ENCODE measurements at places on chromosomes 1 and 21. TPM values are rescaled to one million over a fixed set of nuclear protein-coding genes. Genes with fewer than 3 reads are reported as not detected.
A peak's percentile ranks its signal among the peaks of the same experiment; 100 is the strongest.

- DNase-seq: no peak
Observed at GRCh38 chr1:25109531-25109951, 122.8 kb downstream of the SYF2 start.

SIK1 gene
- total RNA-seq: 12.1 TPM

MNDA gene
- not detected for total RNA-seq

GRCh38 chr21:34865400-34866241 lies 183.5 kb downstream of the RUNX1 start:
- peak; percentile 91 for DNase-seq

DNA sequence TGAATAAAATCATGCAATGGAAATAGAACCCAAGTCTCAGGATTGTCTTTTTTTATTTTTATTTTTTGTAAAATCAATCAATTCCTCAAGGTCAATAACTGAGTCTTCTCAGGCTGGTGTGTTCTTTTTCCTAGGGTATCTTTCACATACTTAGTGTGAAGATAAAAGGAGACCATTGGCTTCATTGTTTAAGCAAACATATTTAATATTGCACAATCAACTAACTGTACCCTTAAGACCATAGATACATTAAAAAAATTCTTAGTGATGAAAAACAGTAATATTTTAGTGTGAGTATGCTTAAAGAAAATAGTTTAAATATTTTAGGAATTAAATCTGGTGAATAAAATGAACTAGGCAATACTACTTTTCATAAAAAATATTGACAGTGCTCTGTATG lies 31.4 kb downstream of the PDE4B start:
- DNase-seq: no peak

NBPF10 gene
- total RNA-seq: 1.3 TPM

DNA sequence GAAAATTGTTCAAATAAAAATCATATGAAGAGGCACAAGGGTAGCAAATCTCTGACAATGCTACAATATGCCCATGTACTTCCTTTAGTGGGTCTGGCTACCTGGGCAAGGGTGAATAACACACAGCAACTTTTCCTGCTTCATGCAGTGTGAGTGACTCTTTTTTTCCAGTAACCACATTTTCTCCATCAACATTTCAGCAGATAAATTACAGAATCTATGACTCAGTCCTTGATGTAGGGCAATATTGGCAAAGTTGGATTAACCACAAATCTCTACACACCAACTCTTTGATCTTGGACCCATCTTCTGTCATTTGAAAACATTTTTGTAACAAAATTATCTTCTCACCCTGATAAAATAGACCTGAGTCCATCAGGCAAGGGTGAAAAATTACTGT lies 31.7 kb downstream of the ERICH3 start:
- DNase-seq: peak; percentile 21

PER3 gene
- 2.5 TPM for total RNA-seq

DNA sequence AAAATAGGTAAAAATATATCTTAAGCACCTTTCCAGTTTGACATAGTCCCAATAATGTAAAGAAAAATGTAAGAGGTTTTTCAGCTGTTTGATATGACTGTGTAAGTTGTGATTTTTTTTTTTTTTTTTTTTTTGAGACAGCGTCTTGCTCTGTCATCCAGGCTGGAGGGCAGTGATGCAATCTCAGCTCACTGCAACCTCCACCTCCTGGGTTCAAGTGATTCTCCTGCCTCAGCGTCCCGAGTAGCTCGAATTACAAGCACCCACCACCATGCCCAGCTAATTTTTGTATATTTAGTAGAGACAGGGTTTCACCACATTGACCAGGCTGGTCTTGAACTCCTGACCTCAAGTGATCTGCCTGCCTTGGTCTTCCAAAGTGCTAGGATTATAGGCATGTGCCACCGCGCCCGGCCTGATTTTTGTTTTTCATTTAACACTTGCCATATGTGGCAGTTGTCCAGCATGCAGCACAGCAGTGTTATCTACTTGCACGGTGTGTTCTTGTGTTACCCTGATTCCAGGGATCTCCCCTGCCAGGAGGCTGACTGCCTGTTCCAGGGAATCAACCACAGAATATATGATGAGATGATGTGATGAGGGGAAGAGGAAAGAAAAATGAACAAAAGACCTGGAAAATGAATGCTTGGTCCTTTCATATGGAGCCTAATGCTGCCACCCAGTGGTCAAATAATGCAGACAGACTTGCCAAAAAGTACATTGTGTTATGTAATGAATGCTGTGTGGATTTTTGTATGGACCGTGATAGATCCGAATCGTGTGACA lies 79.0 kb downstream of the RAVER2 start:
- DNase-seq: peak; percentile 66

FAM72D gene
- 3.6 TPM for total RNA-seq

DNA sequence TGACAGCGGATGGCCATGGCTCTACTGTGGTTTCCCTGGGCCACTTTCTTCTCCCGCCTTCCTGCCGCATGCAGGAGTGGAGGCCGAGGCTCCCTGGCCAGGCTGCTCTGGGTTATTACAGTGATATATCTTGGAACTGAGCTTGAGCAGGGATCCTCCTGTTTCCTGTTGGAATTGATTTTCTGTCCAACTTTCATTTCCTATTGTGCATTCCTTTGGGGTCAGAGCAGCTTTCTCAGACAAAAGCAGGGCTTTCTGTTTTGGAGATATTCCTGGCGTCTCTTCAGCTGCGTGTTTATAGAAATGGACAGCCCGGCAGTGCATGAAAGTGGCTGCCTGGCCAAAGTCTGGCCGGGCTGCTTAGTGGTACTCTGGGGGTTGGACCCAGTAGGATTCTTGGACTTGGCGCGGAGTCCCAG lies 146.4 kb downstream of the KIF26B start:
- DNase-seq: no peak

- no peak for DNase-seq
Observed at GRCh38 chr1:19710825-19711611, 46.3 kb downstream of the HTR6 start.

CDCA8 gene
- 47.6 TPM for total RNA-seq

S100A3 gene
- 55.5 TPM for total RNA-seq

GRCh38 chr21:45767071-45768006 lies 123.8 kb downstream of the PCBP3 start:
- peak; percentile 37 for DNase-seq

SMCP gene
- total RNA-seq: not detected

SPATA6 gene
- 4.5 TPM for total RNA-seq

GRCh38 chr1:45084562-45084961 lies 72.5 kb downstream of the UROD start:
- no peak for DNase-seq

- peak; percentile 43 for DNase-seq
Observed at GRCh38 chr1:156468693-156469345, 31.8 kb downstream of the MEF2D start.

EFNA3 gene
- total RNA-seq: 1.7 TPM

MEX3A gene
- total RNA-seq: 5.8 TPM

DNA sequence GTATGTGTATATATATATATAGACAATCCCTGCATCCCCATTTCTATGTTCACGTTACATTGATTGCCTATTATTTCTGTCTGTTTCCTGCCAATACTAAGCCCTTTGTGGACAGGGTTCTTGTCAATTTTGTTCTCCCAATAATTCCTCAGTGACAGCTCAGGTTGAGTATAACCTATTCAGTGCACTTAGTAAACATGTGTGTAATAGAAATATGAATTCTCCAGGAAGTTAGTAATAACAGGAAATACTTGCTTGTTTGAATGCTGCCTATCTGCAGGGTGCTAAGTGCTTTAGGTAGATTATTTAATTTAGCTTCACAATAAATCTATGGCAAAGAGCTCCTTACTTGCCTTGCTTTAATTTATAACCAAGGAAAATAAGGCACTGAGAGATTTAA lies 52.8 kb upstream of the PTGFR start:
- no peak for DNase-seq

DNA sequence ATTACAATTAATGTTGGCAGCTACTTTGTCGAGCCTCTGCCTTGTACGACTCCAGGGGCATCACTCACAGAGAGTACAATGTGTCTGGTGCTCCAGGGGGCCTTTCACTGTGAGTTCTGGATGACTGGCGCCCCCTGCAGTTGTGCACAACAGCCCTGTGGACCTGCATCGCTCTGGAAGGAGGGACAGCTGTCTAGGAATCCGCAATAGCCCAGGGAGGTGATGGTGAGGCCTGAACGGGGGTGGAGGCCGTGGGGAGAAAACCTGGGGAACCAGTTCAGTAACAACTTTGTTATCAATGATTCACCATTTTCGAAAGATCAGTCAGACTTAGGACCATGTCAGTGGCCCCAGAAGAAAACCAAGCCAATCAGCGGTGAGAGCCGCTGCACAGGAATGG lies 189.1 kb downstream of the KAZN start:
- no peak for DNase-seq

ST6GALNAC3 gene
- not detected for total RNA-seq

GRCh38 chr1:94884507-94884906 lies 42.4 kb downstream of the CNN3 start:
- no peak for DNase-seq

DNA sequence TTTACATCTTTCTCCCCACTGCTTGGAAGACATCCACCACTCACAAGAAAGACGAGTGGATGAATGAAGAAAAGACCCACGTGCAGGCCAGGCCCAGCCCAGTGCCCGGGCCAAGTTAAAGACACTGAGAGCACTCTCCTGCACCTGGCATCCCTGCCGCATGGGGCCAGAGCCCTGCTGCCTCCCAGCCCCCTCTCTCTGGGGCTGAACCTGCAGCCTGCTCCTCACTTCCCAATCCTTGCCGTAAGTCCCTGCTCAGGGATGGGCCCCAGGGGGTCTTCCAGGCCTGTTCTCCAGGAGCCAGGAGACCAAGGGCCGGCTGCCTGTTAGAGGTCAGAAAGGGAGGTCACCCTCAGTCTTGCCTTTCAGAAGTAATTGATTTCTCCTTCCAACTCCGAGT lies 168.5 kb upstream of the ZC3H12A start:
- no peak for DNase-seq

DNA sequence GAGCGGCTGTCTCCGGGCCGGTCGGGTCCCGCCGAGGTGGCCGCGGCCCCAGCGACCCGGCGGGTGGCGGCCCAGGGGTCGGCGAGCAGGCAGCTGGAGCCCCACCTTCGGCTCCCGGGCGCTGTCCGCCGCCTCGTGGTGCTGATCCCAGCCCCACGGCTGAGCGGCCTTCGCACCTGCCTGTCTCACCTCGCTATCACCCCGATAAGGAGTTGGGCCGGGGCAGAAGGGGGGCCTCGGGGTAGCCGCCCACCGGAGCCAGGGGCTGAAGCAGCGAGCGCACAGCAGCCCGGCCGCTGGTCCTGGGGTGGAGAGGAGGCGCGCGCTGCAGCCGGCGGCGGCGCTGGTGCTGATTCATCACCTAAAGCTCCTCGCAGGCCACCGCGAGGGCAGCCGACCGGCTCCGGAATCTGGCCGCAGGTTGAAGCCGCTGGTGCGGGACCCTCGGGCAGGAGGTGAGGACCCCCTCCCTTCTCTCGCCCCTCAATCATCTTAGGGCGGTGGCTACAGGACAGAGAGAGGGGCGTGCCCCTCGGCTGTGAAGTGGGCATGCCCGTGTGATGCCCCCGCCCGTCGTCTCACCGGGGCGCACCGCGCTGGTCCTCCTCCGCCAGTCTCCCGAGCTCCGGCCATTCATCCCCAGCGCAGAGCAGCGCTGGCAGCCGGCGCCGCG lies 575 bp downstream of the TRIM67 start:
- DNase-seq: peak; percentile 9

GRCh38 chr1:5393603-5394002 lies 598.6 kb downstream of the NPHP4 start:
- no peak for DNase-seq

DNA sequence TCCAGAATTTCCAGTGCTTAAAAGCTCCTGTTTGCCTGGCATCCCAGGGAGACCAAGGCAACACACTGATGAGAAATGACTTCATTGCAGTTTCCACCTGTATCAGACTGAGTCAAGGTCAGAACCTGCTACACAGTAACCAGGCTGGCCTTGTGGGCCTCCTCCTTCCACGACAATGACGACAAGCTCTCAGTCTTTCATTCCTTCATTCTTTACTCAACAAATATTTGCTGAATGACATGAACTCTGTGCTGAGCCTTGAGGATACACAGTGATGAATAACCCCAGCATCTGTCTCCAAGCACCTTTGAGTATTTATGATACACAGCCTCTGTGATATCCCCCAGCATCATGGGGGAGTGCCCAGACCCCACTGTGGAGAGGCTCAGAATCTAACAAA lies 8.9 kb upstream of the LCE5A start:
- no peak for DNase-seq

DNA sequence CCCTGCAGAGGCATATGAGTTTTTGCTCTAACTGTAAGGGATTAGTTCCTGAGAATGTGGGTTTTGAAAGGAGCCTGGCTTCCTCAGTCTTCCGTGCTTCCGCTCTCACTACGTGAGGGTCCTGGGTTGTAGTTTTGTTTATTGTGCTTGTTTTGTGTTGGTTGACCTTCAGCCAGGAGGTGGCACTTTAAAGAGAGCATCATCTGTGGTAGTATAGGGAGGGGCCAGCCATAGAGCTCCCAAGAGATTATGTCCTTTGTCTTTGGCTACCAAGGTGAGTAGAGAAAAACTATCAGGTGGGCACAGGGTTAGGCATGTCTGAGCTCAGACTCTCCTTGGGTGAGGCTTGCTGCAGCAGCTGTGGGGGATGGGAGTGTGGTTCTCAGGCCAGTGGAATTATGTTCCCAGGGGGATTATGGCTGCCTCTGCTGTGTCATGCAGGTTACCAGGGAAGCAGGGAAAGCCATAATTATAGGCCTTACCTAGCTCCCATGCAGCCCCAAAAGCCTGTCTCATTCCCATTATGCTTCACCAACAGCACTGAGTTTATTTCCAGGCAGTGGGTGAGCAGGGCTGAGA lies 23.5 kb downstream of the CYP4B1 start:
- DNase-seq: no peak

GRCh38 chr1:183609313-183609712 lies 19.1 kb upstream of the NCF2 start:
- peak; percentile 82 for DNase-seq

- no peak for DNase-seq
Observed at GRCh38 chr1:21414015-21414414, 25.9 kb upstream of the NBPF3 start.

- DNase-seq: peak; percentile 71
Observed at GRCh38 chr21:33078907-33079582, 9.1 kb downstream of the OLIG1 start.

GRCh38 chr1:61125263-61125662 lies 42.9 kb downstream of the NFIA start:
- DNase-seq: no peak

GRCh38 chr1:155649676-155650075 lies 38.9 kb downstream of the YY1AP1 start:
- DNase-seq: no peak

ITLN1 gene
- total RNA-seq: not detected

DNA sequence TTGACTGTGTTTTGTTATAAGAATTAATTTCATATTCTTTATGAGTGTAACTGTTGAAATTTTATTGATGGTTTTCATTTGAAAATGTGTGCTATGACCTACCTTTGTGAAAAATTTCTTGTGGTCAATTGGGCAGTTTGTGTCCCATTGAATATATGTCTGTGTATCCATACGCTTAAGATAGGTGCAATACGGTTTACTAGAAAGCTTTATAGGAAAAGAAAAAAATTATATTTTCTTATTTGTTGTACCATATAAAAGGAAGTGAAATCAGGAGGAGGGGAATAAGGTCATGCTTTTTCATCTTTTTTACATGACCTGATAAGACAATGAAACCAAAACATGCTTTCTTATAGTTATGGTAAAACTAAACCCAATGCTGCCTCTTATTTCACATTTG lies 807.7 kb downstream of the USP25 start:
- DNase-seq: peak; percentile 35

AGBL4 gene
- not detected for total RNA-seq

GRCh38 chr1:28209700-28210099 lies 23.1 kb downstream of the DNAJC8 start:
- DNase-seq: no peak

WNT9A gene
- 3.5 TPM for total RNA-seq

- peak; percentile 85 for DNase-seq
Observed at GRCh38 chr1:8517661-8518489, 200.0 kb downstream of the SLC45A1 start.
